Activated CD4-positive, alpha-beta T cell treated with anti-CD3 and anti-CD28 coated beads, Interleukin-2, amount 50 U/mL, for 48 hours (primary cell): ENCODE measurements at places on chromosomes 5 and 9.

GRCh38 chr5:97714424-97714823 lies 531.4 kb upstream of the RIOK2 start:
- no peak for DNase-seq

DNA sequence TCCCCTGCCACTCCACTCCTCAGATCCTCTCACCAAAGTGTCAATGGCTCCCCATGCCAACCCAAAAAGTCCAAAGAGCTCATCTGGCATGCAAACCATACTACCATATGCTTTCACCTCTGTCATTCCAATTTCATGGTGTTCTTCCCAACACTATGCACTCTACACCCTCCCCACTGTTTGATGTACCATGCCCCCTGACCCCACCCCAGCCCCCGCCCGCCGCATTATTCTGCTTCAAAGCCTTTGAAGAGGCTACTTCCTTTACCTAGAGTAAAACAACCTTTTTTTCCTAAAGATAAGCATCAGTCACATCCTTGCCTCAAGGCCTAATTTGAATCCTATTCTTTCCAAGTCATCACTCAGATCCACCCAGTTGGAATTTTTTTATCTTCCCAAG lies 226.3 kb downstream of the DEPDC1B start:
- no peak for DNase-seq

GRCh38 chr5:133373121-133373870 lies 239.0 kb downstream of the FSTL4 start:
- no peak for DNase-seq

DNA sequence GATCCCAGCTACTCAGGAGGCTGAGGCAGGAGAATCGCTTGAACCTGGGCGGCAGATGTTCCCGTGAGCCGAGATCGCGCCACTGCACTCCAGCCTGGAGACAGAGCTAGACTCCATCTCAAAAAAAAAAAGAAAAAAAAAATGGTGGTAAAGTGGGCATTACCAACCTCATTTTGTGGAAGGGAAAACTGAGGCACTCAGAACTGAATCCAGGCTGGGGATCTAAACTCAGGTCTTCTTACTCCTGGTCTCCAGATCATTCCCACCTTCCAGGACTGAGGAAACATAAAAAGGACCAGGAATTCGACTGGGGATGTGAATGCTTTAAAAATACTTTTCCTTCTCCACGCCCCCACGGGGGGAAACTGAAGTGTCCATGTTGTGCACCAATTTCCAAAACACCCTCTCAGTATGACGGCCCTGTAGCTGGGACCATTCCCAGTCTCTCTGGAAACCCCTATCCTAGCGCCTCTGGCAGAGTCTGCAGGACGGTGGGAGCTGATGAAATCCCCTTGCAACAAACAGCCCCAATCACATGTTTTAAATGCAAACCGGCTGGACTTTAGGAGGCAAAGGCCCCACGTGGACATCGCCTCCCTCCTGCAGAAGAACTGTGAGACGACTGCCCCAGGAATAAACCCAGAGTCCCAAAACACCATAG lies 8.9 kb upstream of the AKNA start:
- no peak for DNase-seq

DNA sequence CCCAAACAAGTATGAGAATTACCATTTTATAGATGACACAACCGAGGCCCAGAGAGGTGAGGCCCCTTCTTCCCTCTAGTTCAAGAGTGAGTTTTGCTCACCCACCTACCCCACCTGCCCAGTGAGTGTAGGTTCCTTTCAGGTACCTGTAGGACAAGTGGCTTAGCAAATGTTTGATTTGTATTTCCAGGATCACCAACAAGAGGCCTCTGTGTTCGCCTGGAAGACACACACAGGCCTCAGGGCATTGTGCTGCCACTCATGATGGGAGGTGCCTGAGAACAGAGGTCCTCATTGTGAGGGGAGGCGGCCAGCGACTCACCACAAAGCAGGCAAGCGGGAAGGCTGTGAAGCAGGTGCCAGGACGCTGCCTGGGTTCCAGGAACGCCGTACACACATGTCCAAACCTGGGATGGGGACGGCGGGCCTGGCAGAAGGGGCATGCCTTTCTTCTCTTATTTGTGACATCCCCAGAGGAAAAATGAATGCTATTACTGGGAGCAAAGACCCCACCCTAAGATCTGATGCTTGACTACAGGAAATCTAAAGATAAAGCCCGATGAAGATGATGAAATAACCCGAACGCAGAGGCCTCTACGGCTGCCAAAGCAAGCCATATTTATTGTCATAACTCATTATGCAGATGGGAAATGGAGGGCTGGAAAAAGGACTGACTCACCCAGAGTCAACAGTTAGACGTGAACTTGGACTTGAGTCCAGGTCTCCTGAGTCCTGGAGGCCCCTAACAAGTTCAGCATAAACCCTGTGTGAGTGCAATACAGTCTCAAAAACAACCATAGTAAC lies 60.2 kb upstream of the SLC25A51 start:
- DNase-seq: no peak

DNA sequence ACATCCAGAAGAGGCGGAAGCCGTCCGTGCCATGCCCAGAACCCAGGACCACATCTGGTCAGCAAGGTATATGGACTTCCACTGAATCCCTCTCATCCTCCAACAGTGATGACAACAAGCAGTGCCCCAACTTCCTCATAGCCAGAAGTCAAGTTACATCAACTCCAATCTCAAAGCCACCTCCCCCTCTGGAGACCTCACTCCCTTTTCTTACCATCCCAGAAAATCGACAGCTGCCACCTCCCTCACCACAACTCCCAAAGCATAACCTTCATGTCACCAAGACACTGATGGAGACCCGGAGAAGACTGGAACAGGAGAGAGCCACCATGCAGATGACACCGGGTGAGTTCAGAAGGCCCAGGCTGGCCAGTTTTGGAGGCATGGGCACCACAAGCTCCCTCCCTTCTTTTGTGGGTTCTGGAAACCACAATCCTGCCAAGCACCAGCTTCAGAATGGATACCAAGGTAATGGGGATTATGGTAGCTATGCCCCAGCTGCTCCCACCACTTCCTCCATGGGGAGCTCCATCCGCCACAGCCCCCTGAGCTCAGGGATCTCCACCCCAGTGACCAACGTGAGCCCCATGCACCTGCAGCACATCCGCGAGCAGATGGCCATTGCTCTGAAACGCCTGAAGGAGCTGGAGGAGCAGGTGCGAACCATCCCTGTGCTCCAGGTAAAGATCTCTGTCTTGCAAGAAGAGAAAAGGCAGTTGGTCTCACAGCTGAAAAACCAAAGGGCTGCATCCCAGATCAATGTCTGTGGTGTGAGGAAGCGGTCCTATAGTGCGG lies 130.3 kb upstream of the DMRT1 start:
- no peak for DNase-seq

GRCh38 chr5:96455789-96456188 lies 22.7 kb upstream of the PCSK1 start:
- DNase-seq: no peak

GRCh38 chr9:2634153-2634552 lies 12.6 kb downstream of the VLDLR start:
- DNase-seq: no peak

DNA sequence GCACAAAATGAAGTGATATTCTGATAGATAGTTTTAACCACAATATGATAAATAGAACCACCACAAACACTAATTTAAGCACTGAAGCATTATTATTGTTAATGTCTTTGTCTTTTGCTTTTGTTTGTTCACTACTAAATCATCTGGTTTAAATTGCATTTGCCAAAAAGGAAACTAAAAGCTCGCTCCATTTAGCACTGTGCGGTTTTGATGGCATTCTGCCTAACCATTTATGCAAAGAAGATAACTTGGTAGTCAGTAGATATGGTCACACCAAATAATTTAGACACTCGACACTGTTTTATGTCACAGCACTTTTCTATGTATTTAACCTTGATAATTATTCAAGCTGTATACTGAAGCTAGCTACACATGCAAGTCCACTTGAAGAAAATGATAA lies 849.8 kb upstream of the CDH6 start:
- DNase-seq: no peak
